ENCODE measurements at places on chromosomes 2 and 18.
A peak's percentile ranks its signal among the peaks of the same experiment; 100 is the strongest.

- DNase-seq, result peak; percentile 16
Measured at GRCh38 chr2:45935791-45936622, 284.5 kb downstream of the PRKCE start.

GRCh38 chr2:196534495-196534894 is 105.0 kb upstream of the CCDC150 start:
- no peak for DNase-seq

DNA sequence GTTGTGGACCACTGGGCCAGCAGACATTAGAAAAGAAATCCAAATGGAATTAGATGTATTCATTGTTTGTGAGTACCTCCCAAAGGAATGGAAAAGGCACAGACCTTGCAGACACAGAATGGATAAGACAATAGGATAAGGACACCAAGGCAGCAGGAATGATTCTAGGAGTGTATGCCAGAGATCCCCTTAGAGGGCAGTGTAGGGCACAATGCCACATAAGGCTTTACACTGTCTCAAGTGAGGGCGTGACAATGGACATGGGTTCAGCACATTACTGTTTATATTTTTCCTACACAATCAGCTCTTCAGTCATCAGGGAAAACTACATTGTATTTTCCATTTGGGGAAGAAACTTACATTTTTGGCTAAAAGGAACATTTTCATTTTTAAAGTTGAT is 250.9 kb downstream of the PTH2R start:
- no peak for DNase-seq

GRCh38 chr18:52278191-52278590 is 61.8 kb upstream of the DCC start:
- DNase-seq, result no peak

DNA sequence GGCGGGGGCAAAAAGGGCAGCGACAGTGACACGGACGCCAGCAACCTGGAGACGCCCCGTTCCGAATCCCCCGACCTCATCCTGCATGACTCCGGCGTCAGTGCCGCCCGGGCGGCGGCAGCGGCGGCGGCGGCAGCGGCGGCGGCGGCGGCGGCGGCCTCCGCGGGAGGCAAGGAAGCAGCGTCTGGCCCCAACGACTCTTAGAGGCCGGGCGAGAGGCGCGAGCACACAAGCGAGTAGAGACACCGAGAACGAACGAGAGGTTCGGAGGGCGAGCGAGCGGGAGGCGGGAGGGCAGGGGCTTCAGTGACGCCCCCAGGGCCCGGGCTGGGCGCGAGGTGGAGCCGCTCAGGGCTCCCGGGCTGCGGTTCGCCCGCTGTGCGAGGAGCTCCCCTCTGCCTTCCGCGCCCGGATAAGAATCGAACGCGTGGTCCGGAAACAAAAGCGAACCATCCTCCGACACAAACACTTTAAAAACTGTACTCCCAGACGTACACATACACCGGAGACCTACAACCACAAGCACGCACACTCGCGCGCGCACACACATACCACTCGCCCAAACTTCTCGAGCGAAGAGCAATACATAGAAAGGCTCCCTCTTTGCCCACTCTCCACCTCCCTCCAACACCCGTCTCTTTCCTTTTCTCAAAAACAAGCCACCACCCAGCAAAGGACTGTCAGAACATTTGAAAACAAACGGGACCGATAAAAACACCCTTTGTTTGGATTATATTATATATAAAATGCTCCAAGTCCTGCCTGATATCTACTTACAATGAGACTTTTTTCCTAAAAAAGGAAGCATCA is 2.8 kb downstream of the SP9 start:
- no peak for DNase-seq

DNA sequence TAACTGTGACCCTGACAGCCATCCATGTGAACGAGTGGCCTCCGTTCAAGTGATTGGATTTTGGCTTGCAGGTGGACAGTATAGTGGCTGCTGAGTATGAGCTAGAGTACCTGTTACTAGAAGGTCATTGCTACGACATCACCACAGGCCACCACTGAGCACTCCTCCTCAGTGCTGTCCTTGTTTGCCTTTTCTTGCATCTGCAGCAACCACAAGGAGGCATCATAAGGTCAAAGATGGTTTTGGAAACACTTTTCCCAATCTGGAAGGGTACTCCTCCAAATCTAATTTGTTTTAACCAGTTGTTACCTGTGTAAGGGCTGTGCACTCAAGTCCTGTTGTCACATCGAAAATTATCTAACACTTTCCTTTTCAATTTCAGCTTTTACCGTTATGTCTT is 81.2 kb downstream of the UGGT1 start:
- DNase-seq, result no peak

DNA sequence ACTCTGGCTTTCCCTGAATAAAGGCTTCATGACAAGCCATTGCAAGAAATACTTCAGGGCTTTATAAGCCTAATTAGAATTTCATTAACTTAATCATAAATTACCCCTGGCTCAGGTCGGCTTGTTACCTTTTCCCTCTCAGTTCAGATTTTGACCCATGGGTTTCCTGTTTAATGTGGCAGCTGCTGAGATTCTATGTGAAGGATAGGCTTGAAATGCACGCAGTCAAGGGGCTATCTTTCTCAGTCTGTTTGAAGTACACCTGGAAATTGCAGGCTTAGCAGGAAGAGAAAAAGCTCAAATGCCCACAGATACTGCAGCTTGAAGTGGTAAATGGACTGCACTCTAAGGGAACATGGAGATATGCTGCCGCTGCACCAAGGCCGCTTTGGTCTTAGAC is 49.4 kb downstream of the CAVIN2 start:
- DNase-seq, result no peak

GRCh38 chr2:161041356-161041755 is 118.9 kb upstream of the TANK start:
- no peak for DNase-seq

GRCh38 chr2:147031897-147032296 is 812.9 kb upstream of the ACVR2A start:
- DNase-seq, result no peak

GRCh38 chr18:47883771-47884413 is 46.6 kb downstream of the SMAD2 start:
- DNase-seq, result no peak

DNA sequence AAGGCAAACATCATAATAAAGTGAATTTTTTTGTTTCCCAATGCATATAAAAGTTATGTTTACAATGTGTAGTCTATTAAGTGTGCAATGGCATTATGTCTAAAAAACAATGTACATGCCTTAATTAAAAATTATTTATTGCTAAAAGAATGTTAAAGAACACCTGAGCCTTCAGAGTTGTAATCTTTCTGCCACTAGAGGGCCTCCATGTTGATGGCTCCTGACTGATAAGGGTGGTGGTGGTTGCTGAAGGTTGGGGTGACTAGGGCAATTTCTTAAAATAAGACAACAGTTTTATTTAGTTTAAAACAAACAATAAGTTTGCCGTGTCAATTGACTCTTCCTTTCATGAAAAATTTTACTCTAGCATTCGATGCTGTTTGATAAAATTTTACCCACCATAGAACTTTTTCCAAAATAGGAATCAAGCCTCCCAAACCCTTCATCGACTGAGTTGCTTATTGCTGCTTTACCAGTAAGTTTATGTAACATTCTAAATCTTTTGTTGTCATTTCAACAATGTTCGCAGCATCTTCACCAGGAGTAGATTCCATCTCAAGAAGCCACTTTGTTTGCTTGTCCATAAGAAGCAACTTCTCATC is 32.3 kb downstream of the MAP3K2 start:
- DNase-seq, result no peak

DNA sequence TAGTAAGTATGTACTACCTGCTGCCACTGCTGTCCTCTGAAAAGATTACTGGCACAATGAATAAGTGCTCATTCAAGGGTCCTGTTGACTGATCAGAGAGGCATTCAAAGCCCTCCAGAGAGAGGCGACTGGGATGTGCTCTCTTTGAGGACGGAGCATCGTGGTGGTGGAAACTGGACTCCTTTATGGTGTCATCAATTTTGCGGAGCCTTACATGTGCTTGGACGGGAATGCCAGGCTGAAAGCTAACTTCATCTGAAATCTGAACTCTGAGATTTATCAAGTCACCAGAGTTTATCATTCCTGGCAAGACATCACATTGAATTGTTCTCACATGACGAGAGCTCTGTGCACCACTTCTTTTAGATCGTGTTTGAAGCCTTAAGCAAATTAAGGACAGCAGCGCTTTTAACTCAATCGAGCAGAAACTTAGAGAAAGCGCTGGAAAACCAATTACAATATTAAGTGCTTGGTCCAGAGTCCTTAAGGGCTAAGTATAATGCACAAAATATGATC is 138.3 kb downstream of the NCK2 start:
- DNase-seq, result no peak

- DNase-seq, result no peak
Measured at GRCh38 chr2:126200538-126200937, 455.4 kb upstream of the GYPC start.

DNA sequence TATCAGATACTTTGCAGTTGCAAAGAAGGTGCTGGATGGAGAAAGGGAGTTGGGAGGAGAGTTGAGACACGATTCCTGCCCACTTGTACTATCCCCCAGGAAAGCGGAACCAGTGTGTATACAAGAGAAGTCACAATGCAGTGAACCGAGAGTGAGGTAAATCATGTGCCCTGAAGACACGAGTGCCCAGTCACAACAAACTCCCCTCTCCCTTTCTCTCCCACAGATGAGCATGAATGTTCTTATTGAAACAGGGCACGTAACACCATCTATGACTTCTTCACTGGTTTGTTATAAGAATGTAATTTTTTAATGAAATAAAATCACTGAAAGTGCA is 155.7 kb downstream of the IRS1 start:
- no peak for DNase-seq

GRCh38 chr18:70166668-70167067 is 38.8 kb downstream of the RTTN start:
- DNase-seq, result no peak

GRCh38 chr2:219578811-219579613 is 6.9 kb downstream of the INHA start:
- no peak for DNase-seq

GRCh38 chr2:197298609-197299008 is 12.0 kb downstream of the ANKRD44 start:
- no peak for DNase-seq

DNA sequence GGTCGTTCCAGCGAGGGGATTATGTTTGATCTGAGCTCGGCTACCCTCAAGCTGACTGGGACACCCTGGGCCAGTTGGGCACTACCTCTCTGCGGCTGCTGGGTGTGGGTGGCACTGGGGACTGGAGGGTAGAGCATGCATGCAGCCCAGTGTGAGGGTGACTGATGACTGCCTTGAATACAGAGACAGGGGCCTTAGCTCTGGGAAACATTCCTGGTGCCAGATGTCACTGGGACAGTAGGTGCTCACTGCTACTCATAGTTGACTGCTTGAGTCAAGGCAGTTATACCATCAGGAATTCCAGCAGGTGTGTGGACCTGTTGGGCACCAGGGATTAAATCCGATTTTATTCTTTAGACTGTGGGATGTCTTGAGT is 33.6 kb upstream of the ATP6V1B1 start:
- DNase-seq, result no peak

DNA sequence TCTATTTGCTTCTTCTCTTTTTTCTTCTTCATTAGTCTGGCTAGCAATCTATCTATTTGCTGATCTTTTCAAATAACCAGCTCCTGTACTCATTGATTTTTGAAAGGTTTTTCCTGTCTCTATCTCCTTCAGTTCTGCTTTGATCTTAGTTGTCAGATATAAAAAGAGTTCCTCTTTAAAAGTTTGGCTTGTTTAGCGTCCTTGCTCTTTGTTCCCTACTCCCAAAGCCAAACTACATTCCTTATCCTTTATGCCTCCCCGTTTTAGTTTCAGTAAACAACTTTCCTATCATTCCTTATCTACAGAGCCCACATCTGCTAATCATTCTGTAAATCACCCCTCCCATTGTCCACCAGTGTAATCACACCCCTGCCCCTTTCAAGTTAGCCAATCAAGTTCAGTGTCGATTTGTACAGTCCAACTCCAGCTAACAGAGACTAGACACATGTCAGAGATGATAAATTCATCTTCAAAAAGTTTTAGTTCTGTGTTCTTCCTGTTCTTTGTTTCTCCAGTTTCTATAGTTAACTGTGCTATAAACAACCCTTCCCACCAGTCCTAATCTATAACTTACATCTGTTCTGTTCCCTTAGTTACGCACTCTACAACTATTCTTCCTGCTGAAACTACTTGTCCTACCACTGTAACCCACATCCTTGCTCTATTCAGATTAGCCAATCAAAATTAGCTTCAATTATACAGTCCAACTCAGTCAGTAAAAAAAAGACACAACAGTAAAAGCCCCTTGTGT is 44.4 kb downstream of the TFPI start:
- DNase-seq, result no peak

GRCh38 chr2:178105566-178105965 is 6.7 kb upstream of the RBM45 start:
- no peak for DNase-seq

- no peak for DNase-seq
Measured at GRCh38 chr2:166361351-166362153, 14.2 kb downstream of the SCN9A start.

GRCh38 chr2:9266711-9267110 is 60.1 kb downstream of the ASAP2 start:
- DNase-seq, result no peak

- no peak for DNase-seq
Measured at GRCh38 chr2:189022053-189022481, 47.9 kb downstream of the COL3A1 start.

DNA sequence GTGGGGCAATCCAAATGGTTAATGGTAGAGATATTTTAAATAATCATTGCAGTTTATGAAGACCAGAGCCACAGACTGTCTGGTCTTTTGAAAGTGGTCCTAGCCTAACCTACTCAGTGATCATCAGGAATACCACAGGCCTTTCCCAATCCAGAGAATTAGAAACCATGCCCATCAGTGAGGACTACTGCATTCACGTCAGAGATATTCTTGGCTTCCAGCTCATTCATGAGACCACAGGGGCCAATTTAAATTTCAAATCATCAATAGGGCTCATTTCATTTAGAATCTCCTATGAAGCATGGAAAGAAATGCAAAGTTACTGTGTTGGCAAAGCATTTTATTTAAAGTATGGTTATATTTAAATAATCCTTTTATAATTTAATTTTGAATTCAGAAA is 362.3 kb upstream of the KCNJ3 start:
- peak; percentile 55 for DNase-seq

DNA sequence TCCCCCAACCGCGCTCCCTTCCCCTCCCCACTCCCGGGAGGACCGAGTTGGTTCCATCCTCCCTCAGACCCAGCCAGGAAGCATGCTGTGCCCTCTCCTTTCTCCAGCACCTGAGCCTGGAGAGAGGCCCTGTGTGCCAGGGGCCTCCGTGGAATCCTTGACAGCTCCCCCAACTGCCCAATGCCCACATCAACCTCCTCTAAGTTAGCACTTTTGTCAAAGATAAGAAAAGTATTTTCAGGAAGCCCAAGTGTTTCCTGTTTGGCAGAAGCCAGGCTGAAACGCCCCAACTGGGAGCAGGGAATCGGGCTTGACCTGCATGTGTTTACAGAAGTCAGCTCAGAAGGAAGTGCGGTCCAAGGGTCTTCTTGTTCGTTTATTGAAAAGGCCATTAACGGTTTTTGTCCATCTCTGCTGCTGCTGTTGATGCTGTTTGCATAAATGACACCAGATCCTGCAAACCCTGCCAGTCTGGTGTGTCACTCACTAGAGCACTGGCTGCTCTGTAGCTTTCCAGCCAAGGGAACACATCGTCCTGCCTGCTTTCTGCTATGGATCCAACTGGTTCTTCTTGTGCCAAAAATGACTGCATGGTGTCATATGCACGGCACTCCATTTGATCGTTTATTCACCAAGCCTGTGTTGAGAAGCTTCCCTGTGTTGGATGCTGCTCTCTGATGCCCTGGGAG is 35.4 kb upstream of the COL6A3 start:
- DNase-seq, result no peak

- no peak for DNase-seq
Measured at GRCh38 chr2:204110338-204110741, 173.8 kb downstream of the ICOS start.

- DNase-seq, result no peak
Measured at GRCh38 chr18:26646901-26647300, 98.5 kb upstream of the KCTD1 start.

Measured in NCI-H1048 (cell line).